ENCODE measurements at places on chromosomes 13 and 19.

- DNase-seq = no peak
These were observed 24.9 kb downstream of the MED26 start for GRCh38 chr19:16603090-16603489.

GRCh38 chr19:55443824-55444480 is 852 bp upstream of the SHISA7 start:
- no peak for DNase-seq

- DNase-seq = no peak
These were observed 11.2 kb upstream of the ARHGEF18 start for GRCh38 chr19:7337380-7338194.

DNA sequence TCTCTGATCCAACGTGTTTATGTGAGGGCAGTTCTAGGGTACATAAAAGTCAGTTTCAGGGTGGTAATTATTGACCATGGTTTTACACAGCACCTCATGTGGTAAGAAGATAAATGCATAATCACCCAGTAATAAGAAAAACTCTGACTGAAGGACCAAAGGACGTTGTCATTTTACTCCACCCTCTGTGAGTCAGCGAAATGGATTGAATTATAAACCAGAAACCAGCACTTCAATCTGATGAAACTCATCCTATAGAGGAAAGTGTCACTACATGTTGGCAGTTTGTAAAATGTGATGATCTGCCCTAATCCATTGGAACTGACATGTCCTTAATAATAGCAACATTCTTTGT is 406.8 kb downstream of the KLF5 start:
- DNase-seq = no peak

DNA sequence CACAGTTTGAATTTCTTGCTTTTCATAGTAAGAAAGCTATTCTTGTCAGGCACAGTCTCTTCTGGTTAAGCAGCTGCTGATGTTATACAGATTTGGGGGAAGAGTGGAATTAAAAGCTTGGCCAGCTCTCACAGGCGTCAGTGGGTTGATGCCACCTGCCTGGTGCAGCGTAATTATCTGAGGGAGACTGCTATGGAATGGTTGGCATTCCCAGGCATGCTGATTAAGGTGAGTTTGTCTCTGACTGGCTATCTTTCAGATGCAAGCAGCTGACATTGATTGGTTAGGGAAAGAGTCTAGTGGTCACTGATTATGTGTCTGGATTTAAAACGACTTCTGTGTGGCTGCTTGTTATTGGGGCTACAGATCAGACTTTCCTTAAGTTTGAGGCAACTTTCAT is 948.4 kb downstream of the UQCRFS1 start:
- DNase-seq = no peak

DNA sequence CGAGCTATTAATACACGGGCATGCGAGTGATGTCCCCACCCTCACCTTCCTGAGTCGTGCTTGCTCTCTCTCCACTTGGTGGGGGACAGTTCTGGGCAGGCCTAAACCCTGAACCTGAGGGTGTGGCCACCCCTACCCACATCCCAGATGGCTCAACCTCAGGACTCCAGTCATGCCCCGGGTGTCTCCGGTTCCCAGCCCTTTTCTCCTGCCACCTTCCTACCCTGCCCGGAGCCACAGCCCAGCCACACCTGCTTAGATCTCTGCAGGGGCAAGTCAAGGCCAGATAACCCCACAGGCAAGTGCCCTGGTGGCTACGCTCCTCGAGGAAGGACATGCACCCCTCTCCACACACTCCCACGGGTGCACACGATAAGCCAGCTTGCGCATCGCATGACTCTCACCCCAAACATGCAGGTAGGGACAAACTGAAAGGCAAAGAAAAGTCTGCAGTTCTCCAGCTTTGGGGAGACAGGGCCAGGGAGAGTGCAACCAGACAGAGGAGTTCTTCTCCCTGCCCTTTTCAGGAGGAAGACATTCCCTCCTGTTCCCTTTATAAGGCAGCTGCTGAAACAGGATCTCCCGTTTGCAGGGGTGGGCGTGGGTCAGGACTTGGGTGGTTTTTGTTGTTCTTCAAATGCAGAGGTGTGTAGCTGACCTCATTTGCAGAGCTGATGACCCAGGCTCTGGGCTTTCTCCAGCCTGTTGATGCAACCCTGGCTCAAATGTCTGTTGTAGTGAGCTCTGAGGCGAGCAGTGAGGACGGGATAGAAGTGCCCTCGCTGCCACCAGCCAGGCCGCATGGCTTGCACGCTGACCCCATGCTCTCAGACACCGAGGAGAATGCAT is 88.6 kb downstream of the DPF1 start:
- DNase-seq = no peak

DNA sequence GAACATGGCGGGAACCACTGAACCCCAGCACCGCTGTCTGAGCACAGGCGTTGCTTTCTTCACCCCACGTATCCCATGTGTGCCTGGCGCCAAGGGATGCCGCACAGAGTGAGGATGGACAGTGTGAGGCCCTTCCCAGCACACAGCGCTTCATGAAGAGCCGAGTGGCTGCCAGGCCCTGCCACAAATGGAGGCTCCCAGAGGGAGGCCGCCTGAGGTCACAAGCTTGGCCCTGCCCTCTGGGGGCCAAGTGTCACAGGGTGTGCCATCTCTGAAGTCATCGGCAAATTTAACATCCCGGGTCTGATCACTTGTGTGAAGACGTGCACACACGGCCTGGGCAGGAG is 24.4 kb downstream of the MPND start:
- no peak for DNase-seq

DNA sequence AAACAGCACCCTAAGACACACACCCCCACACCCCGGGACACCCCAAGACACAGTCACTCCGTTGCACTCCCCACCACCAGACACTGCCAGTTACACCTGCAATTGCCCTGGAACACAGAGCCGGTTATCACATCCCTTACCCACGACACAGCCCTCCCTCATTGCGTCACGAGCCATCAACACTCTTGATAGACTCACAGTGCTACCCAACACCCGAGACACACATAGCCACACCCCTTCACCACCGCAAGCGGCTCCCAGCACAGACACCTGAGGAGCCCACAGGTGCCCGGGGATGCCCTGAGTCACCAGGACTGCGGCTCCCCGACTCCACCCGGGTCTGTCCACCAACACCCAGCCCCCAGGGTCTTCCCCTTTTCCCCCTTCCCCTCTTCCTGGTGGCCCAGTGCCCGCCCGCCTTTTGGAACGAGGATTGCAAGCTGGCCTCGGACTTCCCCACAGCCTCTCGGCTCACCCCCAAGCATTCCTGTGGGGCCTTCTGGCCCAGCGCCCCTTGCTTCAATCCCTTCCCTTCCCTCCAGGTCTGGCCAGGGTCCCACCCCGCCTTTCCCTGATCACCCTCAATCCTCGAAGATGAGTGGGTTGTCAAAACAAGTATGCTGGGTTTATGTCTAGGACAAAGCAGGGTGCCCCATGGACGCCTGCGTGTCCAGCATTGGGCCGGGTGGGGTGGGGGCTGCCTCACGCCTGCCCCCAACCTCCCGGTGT is 1.7 kb upstream of the PTGER1 start:
- no peak for DNase-seq

DNA sequence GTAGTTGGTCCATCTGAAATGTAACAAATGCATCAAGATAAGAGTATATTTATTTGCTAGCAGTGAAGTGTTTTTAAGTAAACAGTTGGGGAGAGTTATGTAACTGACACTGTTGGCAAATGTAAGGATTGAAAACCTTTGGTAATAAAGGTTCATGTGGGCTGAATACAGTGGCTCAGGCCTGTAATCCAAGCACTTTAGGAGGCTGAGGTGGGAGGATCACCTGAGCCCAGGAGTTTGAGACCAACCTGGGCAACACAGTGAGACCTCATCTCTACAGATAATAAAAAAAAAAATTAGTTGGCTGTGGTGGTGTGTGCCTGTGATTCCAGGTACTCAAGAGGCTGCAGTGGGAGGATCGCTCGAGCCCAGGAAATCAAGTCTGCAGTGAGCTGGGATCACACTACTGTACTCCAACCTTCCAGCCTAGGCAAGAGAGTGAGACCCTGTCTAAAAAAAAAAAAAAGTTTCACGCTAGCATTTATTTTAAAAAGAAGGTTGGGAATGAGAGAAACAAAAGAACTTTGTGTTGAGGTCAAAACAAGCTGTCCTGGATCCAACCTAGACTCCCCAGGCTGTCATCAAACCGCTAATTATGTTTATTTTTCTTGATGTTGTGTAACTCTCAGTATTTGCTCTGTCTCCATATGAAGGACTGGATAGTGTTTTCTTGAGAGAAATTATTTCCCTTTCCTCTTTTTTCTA is 20.7 kb downstream of the SETDB2 start:
- DNase-seq = no peak

Measured in activated CD4-positive, alpha-beta T cell treated with anti-CD3 and anti-CD28 coated beads, Interleukin-2, amount 50 U/mL, for 48 hours (primary cell).